ENCODE measurements at places on chromosomes 1 and 21.

DNA sequence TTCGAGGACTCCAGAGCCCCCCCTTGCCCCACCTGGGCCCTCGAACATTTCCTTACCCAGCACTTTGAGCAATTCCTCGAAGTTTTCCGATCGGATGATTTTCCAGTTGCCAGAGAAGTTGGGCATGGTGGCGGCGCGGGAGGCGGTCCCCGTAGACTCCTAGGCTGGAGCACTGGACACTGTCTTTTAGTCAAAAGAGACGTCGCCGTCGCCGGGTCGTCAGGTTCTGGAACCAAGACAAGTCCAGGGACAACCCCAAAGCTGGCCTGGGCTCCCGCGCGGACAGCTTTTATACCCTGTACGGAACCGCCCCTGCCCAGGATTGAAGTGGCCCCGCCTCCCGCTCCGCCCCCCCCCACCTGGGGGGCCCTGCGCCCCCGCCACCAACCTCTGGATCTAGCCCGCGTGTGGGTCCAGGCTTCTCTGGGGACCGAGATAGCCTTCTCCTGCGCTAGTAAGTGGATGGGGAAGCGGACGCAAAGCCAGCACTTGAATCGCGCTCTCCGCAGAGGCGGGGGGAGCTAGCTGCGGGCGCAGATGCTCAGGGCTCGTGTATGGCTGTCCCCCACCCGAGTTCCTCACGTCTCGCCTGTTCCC is at the start of gene CRABP2:
CRABP2 (minus strand) TSS at position 263 of the 597 bp plus-strand sequence; CDS start at position 126, 137 bp downstream.
- no peak for DNase-seq

GRCh38 chr1:214660190-214660589 is 57.2 kb downstream of the CENPF start:
- no peak for DNase-seq

- DNase-seq, result no peak
Observed at GRCh38 chr1:152347116-152347728, 12.6 kb downstream of the FLG2 start.

- no peak for DNase-seq
Observed at GRCh38 chr1:90957497-90957896, 64.3 kb downstream of the ZNF644 start.

DNA sequence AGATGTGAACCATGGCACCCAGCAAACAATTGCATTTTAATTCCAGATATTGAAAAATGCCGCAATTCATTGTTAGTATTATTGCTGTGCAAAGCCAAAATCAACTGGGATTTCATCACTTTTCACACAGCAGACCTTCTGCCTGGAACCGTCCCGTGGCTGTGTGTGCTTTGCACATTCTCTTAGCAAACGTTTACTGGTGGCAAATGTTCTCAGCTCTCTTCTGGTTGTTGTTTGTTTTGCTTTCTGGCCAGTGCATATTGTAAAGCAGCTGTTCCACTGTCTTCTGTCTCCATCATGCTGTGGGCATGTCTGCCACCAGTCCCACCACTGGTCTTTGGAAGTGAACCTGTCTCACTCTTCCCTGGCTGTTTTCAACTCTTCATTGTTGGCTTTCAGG is 19.8 kb upstream of the TTLL10 start:
- DNase-seq, result no peak

DNA sequence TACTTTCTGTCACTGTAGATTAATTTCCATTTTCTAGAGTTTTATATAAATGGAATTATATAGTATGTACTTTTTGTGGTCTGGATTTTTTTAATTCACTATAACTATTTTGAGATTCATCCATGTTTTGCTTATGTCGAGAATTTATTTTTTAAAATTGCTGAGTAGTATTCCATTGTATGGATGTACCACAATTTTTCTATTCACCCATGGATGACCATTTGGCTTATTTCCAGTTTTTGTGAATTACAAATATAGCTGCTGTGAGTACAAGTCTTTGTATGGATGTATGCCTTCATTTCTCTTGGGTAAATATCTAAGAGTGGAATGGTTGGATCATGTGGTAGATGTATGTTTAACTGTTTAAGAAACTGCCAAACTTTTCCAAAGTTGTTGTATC is 3.7 kb upstream of the THEM4 start:
- no peak for DNase-seq

- no peak for DNase-seq
Observed at GRCh38 chr1:176531921-176532897, 69.2 kb downstream of the PAPPA2 start.

- no peak for DNase-seq
Observed at GRCh38 chr1:243483071-243483771, 227.4 kb downstream of the SDCCAG8 start.

DNA sequence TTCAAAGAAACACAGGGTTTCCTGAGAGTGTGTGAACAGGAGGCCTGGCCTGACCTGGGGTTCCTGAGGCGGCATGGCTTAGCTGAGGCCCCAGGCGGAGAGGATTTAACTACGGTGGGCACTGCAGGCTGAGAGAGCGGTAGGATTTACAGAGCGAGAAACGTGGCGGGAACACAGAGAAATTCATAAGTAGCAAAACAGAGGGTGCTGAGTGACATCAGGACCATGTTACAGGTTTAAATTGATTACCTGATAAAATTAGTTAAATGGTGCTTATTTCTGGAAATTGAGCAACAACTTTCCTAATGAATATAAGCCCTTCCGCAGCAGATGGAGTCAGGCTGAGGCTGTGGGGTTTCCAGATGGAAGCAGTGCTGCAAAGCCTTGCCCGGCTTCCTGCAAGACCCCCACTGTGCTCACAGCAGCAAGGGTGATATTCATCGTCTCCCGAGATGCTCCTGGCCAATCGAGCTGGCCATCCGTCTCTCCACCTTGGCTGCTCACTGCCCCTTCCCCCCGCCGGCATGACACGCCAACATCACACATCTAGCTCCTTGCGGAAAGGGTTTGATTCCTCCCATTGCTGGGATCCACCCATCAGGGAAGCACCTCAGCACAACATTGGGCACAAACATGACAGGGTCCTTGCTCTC is 69.4 kb upstream of the MORC3 start:
- no peak for DNase-seq

DNA sequence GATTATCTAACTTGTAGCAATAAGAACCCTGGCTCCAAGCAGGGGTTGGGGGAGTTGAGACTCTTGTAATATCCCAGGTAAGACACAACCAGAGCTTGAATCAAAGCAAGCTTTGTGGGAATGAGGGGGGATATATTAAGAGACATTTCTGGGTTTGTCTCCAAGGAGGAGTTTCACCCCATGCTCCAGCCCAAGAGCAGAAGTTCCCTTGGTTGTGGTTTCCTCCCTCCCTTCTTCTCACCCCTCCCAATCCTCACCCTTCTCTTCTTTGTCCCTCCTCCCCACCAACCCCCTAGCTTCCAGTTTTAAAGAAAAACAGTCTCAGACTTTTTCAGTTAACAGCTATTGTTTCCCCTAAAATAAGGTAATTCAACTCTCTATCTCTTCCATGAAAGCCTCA is 11.9 kb downstream of the TRAF3IP3 start:
- no peak for DNase-seq

DNA sequence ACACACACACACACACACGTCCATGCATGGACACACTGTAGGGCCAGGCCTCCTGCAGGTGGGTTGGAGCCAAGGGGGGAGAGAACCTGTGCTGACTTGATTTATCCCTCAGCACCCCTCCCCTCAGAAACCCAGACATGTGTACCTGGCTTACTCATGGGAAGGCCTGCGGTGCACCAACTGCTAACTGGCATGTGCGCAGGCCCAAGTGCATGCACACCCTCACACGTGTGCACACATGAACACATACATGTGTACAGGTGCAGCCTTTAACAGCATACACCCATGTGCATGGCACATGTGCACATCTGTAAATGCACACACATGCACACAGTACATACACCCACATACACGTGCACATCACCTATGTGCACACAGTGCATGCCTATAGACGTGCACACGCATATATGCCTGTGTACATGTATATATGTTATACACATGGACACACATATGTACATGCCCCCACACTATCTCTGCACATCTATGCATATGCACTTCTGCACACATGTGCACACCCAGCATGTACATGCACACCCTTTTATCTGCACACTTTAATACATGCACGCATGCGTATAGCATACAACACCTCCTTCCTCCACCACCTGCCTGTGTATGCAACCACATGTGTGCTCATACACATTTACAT is 67.5 kb downstream of the TRIM11 start:
- DNase-seq, result no peak

GRCh38 chr1:162701286-162701685 is 69.0 kb downstream of the DDR2 start:
- DNase-seq, result no peak

DNA sequence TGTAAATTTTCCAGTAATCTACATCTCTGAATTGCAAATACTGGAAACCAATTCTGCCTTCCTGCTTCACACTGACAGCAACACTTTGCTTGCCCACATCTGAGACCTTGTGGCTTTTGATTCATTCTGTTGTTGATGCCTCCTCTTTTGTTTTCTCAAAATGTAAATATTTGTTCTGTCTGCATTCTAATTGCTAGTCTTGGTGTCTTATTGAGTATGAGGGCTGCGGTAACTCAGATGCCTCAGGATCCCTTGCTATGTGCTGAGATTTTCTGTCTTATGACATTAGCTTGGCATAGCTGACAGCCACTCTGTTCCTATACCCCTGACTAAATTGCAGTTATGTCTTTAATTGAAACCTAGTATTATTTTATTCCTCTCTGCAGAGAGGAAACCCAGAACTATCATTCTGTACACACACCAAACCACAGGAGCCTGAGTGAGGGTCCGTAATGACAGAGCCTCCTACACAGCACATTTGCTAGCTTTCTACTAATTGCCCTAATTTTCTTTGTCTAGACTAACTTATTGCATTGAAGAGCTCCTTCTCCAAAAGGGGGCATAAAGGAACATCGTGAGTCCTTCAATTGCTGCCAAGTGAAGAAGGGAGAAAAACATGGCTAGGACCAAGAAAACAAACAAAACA is 72.1 kb downstream of the GREM2 start:
- no peak for DNase-seq

DNA sequence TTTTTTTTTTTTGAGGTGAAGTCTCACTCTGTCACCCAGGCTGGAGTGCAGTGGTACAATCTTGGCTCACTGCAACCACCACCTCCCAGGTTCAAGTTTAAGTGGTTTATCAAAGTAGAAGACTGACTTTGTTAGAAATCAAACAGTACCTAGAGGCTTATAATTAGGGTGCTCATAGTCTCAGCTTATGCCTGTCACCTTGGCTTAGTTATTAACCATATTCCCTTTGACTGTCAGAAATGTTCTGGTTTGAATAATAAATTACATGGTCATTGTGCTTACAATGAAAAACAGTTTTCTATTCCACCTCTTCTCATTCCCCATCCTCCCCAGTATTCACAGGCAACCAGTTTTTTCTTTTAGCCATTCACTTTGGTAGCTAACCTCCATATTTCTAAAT is 54.8 kb downstream of the CTTNBP2NL start:
- DNase-seq, result no peak

DNA sequence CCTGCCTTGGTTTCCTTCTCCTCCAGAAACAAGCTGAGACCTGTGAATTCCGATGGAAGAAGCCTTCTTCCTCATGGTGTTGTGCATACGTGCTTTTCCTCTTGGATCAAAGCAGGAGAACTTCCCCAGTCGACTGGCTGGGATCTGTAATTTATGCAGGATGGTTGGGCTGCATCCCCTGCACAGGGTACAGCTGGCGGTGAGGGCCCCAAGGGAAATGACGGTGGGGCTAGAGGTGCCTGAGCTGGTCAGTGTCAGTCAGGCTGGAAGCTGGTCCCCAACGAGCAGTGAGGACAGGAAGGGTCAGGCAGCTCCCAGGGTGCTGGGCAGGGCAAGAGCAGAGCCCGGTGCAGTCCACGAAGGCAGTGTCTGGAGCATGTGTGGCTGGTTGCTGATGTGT is 106.7 kb downstream of the CNIH3 start:
- DNase-seq, result no peak

DNA sequence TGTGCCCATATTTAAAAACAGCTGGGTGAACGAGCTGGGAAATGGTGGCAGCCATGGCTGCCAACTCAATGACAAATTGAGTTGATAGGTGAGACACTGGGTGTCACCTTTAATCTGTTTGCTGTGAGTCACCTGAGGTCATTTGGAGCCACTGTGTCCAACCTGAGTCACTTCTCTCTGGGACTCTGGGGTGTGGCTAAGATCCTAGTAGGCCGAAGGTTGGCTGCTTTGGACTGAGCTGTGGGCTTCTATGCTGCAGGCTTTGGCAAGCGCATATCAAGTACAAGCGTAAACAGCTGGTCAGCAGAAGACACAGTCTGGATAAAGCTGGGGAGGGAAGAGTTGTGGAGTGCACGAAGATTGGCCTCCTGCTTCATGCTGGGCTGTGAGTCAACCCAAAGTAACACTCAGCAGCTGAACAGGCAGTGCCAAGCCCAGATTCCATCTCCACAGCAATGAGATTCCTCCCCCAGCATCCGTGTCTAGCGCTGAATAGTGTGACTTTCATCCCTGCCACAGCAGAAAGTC is 24.0 kb downstream of the TEX35 start:
- DNase-seq, result no peak

- no peak for DNase-seq
Observed at GRCh38 chr1:93549811-93550210, 101.9 kb downstream of the FNBP1L start.

DNA sequence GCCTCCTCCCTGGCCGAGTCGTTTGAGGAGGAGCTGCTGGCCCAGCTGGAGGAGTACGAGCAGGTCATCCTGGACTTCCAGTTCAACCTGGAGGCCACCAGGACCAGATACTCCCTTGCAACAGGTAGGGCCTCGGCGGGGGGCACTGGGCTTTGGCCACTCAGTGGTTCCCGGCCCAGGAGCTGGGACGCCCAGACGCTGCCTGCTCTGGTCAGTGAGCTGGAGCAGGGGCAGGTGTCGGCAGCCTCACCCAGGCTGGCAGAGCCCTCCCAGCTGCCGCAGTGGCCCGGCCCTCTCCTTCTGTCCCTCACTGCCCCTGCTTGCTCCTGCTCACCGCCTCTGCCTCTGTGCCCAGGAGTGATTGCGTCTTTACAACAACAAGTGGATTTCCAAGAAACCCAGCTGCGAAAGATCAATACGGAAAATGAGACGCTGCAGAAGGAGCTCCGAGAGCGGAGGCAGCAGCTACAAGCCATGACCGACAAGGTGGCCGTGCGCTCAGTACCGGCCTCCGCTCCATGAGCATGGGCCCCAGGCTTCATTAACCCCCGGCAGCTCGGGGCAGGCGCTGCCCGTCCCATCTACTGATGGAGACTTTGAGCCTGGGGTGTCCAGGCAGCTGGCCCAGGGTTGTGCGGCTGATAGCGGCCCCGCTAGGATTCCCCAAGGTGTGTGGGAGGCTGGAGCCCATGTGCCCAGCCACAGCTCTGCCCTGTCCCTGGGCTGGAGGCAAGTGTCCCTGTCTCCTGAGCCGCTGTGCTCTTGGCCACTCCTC is 9.0 kb upstream of the SMIM1 start:
- DNase-seq, result no peak

Data from GOT3 (cell line).